ENCODE measurements at places on chromosomes 7 and 10.

- no peak for DNase-seq
These were observed 37.0 kb upstream of the CHST15 start for GRCh38 chr10:124130198-124130900.

- DNase-seq, result no peak
These were observed 257.3 kb downstream of the BMPER start for GRCh38 chr7:34162677-34163076.

- no peak for DNase-seq
These were observed 216.3 kb downstream of the CHCHD3 start for GRCh38 chr7:132865366-132866143.

DNA sequence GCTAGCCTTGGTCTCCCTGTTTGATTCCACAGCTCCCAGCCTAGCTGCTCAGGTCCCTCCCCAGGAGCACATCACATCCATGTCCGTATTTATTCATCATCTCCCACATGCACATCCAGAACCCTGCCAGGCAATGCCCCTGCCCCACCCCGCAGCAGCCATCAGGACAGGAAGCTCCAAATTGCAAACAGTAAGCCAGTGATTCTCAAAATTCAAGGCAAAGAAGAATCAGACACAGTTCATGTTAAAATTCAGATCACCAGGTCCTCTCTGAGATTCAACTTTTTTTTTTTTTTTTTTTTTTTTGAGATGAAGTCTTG, 17.7 kb downstream of the LRRC20 start:
- DNase-seq, result no peak

DNA sequence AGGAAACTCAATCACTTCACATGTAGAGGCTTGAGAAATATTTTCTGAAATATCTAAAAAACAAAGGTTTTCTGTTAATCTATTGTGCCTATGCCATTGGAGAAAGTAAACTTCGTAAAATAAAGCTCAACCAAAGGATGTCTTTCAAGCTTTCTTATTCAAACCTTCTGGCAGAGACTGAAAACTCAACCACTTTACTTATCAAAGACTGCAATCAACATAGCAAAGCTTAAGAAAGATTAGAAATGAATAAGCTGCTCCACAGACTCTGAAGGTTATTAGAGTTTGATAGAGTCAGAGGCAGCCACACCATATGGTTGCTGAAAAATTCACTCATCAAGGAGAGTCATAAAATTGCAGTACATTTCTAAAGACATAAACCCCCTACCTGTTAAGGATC, 245.8 kb upstream of the MEOX2 start:
- DNase-seq, result no peak

- no peak for DNase-seq
These were observed 113.7 kb upstream of the DIP2C start for GRCh38 chr10:803041-803741.

- DNase-seq, result no peak
These were observed 8.2 kb downstream of the TWIST1 start for GRCh38 chr7:19109000-19109946.

DNA sequence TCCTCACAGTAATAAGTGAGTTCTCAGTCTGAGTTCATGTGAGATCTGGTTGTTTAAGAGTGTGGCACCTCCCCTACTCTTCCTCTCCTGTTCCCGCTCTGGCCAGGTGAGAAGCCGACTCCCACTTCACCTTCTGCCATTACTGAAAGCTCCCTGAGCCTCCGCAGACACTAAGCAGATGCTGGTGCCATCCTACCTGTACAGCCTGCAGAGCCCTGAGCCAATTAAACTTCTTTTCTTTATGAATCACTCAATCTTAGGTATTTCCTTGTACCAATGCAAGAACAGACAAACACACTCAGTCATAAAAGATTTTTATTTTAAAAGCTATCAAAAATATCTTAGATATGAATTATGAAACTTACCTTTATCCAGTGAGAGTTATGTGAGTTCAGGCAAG, 39.5 kb upstream of the PFKP start:
- no peak for DNase-seq

DNA sequence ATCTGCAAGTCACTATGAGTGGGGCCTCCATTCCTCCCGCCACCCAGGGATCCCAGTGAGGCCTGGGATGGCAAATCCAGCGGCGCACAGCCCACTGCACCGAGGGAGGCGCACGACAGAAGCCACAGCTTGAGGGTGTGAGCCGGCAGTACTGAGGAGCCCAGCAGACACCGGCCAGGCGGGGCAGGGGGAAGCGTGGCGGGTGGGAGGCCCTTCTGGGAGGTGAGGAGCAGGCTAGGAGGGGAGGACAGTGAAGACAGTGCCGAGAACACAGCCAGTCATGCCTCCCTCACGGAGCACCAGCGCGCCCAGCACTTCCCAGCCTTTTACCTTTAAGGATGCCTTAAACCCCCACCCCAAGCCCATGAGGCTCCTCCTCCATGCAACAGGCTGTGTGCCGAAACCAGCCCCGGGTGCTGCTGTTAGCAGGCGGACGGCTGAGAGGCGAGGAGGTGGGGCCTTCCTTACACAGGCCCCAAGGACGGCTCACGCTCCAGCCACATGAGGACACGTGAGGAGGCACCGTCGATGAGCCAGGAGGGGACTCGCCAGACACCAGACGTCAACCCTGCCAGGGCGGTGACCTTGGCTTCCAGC, 258.5 kb downstream of the PTPRN2 start:
- DNase-seq, result no peak
